Neural progenitor cell (in vitro differentiated cells): ENCODE measurements at places on chromosomes 4 and X.

DNA sequence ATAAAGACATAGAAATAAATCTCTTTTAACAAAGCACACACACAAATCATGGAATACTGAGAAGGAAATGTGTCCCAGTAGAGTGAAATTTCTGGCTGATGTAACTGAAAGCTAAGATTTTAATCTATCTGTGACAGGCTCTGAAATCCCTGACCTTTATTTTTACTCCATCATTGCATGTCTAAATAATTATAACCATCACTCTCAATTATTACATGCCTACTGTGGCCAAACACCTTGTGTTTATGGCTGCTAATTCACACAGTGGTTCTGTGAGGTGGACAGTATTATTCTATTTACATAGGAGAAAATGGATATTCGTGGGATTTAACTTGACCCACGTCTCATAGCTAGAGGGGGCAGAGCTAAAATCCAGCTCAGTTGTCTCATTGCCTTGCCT, 438.1 kb downstream of the TLL1 start:
- no peak for DNase-seq

GRCh38 chr4:151524610-151525009, 115.6 kb downstream of the FHIP1A start:
- DNase-seq: no peak

- no peak for DNase-seq
Measured at GRCh38 chrX:153491351-153491914, 3.3 kb upstream of the BGN start.

- no peak for DNase-seq
Measured at GRCh38 chr4:98745366-98745765, 87.0 kb upstream of the TSPAN5 start.

GRCh38 chr4:189525304-189525703, 415.4 kb upstream of the FRG1 start:
- no peak for DNase-seq

DNA sequence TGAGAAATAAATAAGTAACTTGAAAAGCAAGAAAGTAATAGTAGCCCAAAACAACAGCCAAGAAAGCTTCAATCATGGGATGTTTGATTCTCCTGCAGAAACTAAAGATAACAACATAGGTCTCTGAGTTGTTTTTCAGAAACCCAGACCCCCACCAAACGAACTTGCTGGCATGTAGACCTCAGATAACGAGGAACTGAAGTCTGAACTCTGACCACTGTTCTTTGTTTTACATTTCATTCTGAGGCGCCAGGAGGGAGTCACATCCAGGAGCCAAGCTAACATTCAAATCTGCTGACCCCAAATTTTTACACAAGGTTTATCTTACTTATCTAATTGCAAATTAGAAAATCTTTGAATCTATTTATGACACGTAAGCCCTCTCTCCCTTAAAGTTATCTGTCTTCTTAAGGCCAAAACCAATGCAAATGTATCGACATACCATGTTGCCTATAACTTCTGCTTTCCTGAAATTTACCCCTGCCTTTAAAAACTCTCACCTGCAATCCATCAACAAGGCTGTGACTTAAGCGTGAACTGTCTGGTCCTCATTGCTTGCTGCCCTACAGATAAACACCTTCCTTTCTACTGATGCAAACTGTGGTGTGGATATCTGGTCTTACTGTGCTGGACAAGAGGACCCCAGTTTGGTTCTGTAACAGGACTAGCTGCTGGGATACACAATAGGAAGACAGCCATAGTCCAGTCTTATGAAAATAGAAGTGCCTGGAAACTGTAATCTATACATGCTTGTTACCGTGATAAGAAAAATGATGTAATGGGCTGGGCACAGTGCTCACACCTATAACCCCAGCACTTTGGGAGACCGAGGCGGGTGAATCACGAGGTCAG, 37.5 kb upstream of the NEIL3 start:
- DNase-seq: no peak

- no peak for DNase-seq
Measured at GRCh38 chr4:131547506-131547981, 1601.5 kb upstream of the PCDH10 start.

DNA sequence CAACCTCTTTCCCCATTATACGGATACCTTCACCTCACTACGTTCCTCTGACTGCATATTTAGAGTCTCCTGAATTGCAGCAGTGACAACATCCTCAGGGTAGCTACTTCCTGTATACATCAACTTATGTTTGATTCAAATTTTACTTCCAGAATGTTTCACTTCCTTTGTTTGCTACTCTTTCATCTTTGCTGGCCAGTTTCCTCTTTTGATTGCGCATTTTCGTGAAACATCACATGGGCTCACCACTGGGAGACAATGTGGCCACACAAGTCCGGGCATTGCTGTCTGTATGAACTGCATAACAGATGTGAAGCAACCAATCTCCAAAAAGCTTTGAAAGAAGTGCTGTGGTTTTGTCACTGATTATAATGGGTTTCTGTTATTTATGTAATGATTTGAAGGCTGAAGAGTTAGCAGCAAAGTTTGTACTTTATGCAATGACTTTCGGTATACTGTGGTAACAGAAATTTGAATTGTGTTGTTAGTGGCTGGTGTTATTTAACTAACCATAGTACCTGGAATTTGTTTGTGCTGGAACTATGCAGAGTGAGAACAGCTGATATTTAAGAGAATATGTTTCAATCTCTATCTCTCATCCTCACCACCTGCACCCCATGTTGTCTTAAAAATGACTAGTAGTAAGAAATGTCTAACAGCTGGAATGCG, 7.4 kb downstream of the SNCA start:
- no peak for DNase-seq

DNA sequence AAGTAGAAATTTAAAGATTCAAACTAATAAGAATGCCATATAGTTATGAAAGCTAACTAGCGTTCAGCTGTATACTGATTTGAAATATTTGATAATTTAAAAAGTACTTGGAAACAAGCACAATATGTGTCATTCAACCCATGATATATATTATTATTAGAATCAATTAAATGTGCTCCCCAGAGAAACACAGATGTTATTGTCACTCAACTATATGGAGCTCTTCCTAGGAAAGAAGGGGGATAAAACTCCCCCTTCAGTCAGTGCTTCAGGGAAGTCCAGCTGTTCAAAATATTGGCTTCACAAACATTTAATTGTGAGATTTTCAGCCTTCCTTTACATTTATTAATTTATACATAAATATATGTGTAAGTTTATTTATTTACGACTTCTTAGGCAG, 135.9 kb downstream of the SLC4A4 start:
- DNase-seq: no peak

- DNase-seq: no peak
Measured at GRCh38 chrX:1464971-1465285, 12.2 kb upstream of the ASMTL start.

GRCh38 chr4:135244056-135244455, 1042.5 kb upstream of the PABPC4L start:
- no peak for DNase-seq

DNA sequence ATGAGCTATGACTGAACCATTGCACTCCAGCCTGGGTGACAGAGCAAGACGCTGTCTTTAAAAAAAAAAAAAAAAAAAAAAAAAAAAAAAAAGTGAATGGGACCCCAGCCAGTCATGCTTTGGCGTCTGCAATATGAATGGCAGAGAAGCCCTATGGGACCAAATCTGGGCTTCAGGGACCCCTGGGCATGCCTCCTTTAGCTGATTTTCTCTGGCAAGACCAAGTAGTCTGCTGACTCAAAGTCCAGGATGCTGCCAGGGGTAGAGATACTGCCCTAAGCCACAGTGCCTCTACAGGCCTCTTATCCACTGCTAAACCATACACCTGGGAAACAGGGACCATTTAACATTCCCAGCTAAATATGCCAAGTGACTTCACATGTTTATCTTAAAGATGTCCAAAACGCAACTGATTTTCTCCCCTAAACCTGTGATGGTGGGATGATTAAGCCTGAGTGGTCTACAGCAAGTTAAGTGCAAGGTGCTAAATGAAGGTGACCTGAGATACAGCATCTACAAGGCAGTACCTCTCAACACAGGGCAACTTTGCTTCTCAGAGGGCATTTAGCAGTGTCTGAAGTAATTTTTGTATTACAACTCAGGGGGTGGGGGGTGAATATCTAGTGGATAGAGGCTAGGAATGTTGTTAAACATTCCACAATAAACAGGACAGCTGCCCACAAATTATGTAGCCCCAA, 5.8 kb downstream of the RPS4X start:
- no peak for DNase-seq

DNA sequence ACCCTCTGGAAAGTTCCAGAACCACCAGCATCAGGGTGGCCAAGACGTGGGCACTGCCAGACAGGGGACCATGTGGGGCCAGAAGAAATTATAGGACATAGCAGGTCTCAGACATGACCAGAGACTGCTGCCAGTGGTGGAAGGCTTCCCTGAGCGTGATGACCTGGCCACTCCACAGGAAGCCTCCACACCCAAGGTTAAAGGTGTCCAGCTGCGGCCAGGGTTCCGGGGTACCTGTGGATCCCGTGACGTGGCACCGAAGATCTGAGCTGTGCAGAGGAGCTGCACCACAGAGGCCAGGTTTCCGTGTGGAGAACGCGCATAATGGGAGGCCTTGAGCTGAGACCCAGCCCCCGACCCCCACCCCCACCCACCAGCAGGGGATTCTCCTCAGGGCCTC, 16.4 kb upstream of the CTBP1 start:
- DNase-seq: no peak

- DNase-seq: no peak
Measured at GRCh38 chr4:126338548-126338947, 1023.8 kb downstream of the FAT4 start.

DNA sequence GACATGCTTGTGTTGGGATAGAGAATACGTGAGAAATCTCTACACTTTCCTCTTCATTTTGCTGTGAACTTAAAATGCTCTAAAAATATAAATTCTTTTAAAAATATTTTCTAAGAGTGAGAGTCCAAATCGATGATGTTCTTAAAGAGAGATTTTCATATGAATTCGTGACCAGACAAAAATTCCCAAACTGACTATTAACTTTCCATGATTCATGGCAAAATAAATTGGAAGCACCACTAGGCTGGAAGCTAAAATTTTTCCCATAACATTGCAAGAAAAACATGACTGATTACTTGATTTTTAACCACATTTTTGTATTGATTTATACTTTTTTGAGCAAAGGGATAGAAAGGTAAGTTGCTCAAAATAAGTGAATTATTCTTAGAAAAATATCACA, 201.1 kb downstream of the ANTXR2 start:
- DNase-seq: no peak

DNA sequence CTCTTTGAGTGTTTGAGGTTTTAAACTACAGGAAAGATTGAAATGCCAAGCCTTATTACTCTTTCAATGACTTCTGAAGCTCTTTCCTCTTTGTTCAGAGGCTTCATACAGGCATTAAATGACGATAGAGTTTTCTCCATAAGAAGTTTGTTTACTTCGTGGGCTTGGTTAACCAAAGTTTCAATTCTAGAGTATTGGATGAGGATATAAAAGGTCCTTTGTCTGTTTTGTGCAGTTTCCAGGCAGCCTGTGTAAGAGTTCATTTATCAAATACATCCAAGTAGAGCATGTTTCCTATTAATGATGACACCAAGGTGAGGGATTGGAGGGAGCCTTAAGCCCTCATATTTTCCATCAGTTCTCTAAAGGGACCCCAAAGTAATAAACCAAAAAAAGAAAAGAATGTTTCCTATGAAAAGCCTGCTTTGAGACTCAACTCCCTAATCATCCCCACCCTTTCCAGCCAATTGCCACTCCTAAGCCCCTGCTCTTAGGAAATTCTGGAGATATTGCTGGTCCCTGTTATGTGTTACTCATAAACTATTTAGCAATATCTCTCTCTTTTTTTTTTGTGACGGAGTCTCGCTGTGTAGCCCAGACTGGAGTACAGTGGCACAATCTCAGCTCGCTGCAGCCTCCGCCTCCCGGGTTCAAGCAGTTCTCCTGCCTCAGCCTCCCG, 106.2 kb upstream of the IL13RA1 start:
- DNase-seq: no peak

DNA sequence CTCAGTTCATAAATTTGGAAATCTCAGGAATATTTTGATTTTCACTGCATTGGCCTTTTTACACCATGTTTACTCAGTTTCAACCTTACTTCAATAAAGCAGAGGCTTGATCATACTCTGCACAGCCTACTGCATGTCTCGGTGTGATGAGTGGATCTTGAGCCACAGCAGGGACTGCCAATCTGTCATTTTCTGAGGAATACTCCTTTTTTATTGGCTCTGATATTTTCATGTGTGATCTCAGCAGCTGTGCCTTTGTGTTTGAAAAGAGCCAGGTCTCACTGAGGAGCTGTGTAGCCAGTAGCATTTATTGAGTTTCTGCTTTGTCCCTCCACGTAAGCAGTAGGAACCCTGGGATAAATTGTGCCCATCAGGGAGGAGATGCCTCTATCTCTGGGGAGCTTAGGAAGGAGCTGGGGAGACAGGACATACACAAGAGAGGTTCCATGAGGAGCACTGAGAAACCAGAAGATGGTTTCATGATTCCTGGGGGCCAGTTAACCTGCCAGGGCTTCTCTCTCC, 18.9 kb upstream of the TRIM2 start:
- DNase-seq: no peak
